ENCODE measurements at places on chromosomes 12 and 14.

DNA sequence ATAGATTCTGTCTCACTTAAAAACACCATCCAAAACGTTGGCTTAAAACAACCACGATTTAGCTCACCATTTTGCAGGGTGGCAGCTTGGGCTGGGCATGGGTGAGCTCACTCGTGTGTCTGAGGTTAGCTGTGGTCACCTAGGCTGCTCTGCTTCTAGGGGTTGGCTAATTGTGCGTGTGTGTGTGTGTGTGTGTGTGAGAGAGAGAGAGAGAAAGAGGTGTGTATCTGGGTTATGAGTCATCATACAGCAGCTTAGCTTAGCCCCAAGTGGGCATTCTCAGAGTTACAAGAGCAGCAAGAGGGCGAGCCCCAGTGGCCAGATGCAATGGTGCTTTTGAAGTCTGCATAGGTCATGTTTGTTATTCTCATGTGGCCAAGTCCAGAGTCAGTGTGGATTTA is 6.0 kb downstream of the FBXW8 start:
- no peak for DNase-seq

DNA sequence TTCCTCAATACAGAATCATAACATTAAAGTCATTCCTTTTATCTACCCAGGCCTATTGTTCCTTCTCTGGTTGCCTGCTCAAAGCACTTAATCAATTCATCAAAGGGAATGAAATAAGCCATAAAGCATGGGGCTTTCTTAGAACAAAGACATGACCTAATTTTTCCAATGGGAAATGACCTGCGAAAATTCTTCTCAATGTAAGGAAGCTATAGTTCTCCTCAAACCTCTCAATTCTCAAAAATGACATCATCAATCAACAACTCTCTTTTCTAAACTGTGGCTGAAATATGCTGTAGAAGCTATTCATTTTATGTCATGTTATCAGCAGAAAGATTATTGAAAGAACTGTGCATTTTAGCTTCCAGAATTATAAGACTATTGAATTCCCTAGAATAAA is 116.0 kb upstream of the PTPRR start:
- DNase-seq = peak; percentile 74

- no peak for DNase-seq
Observed at GRCh38 chr12:49689237-49689636, 18.0 kb downstream of the FMNL3 start.

- DNase-seq = no peak
Observed at GRCh38 chr14:105097794-105098127, 32.5 kb upstream of the GPR132 start.

DNA sequence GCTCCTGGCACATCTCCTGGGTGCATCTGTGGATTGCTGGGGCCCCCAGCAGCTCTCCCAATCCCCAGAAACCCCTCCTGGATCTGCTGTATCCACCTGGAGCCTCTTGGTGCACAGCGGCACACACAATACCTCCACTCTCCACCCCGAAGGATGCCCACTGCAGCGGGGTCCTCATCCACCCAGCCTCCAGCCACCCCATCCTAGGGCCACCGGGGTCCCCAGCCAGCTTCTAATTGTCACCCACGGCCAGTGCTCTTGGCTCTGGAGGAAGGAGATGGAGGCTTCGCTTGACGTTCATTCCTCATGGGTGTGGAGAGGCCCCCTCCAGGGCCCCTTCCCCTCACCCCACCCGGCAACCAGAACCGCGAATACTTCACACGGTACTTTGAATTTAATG is 31.6 kb upstream of the TMEM179 start:
- no peak for DNase-seq

GRCh38 chr12:53754188-53754585 is 2.4 kb upstream of the CISTR start:
- DNase-seq = no peak

Data from eye (tissue), 1 donor.